ENCODE measurements at places on chromosomes 16 and 17.

- DNase-seq, result no peak
Measured at GRCh38 chr17:81076141-81076679, 41.3 kb downstream of the BAIAP2 start.

GRCh38 chr17:75317671-75318070 lies 28.4 kb upstream of the SLC25A19 start:
- no peak for DNase-seq

DNA sequence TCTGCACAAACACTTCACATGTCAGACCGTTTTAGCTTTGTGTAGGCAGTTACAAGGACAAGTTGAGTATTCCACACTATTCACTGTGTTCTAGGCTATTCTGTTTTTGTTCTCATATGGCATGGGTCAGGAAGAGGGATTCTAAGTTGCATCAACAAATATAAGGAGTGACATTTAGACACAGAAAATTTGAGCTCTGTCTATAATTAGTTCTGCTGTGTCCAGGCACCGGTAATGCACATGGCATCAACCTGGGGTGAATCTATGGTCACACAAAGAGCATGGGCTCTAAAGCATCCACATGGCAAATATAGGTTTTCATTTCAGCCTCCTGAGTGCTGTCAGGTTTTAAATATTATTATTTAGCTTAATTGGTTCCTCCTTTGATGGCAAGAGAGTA lies 130.4 kb upstream of the PMFBP1 start:
- DNase-seq, result no peak

- no peak for DNase-seq
Measured at GRCh38 chr17:59361386-59361785, 29.9 kb downstream of the YPEL2 start.

- DNase-seq, result no peak
Measured at GRCh38 chr17:64074704-64075426, 54.4 kb upstream of the ICAM2 start.

DNA sequence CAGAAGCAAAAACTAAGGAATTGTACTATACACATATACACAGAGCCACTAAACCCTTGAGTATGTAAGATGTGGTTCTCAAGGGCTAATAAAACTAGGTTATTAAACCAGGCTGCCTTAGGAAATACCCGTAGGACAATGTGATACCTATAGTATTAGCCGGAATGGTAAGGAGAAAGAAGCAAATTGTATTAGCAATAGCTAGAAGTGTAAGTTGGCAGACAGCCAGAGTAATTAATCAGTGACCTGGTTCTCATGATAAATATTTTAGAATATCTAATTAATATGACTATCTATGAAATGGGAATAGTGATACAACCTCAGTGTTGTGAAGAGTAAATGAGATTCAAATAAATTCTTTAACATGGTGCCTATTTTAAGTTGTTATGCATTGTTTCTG lies 18.6 kb downstream of the GDPD1 start:
- DNase-seq, result no peak

GRCh38 chr17:77841742-77842527 lies 116.6 kb upstream of the TNRC6C start:
- peak; percentile 89 for DNase-seq

GRCh38 chr17:3532859-3533142 lies 24.8 kb downstream of the TRPV3 start:
- DNase-seq, result no peak

GRCh38 chr17:65820811-65821210 lies 259.4 kb upstream of the AXIN2 start:
- DNase-seq, result no peak

DNA sequence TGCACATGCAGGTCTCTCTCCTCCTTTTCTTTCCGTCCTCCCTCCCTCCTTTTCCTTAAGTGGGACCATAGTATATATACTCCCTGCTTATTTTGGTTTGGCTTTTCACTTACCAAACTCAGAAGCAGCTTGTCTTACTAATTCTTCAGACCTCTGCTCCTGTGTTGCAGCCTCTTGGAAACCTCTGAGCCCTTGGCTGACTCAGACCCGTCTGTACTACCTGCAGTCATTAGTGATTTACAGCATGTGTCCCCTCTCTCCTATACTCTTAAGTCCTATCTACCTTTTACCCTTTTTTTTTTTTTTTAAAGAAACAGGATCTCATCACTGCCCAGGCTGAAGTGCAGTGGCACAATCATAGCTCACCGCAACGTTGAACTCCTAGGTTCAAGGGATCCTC lies 207.0 kb downstream of the STX8 start:
- no peak for DNase-seq

DNA sequence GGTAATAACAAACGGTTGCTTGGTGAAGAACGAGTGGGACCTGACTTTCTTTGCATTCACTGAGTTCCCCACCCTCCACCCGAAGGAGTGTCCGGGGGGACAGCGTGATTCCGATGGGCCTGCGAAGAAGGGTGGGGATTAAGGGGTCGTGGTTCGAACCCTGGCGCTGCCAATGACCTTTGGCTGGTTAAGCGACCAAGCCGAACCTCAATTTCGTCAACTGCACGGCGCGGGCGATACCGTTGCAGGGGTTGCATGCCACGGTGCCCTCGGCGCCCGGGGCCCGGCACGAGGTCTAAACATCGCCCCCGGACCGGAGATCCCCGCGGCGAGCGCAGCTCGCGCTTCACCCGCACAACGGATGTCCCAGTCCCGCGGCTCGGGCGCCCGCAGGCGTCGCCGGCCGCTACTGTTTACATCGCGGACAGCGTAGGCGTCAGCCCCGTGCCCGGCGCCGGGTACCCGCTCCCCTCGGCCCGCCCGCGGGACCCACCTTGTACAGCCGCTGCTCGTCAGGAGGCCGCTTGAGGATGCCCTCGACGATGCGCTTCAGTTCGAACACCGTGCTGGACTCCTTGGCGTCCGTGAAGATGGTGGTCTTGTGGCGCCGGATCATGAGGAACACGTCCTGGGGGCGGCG lies 460 bp downstream of the ELOB start:
- no peak for DNase-seq

DNA sequence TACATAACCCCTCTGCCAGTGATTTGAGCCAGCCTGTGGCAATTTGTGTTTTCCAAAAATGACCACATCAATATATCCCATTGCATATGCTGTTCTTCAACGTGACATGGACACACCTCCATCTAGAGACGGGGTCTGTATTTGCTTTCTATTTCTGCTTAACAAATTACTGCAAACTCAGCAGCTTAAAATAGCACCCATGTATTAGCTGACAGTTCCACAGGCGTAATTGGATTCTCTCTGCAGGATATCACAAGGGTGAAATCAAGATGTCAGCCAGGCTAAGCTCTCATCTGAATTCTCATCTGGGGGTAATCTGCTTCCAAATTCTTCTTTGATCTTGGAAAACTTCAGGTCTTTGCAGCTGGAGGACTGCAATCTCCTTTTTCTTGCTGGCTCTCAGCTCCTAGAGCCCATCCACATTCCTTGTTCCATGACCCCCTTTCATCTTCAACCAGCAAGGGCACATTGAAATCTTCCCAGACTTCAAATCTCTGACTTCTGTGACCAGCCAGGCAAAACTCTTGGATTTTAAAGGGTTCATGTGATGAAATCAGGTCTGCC lies 8.2 kb downstream of the KRT9 start:
- DNase-seq, result no peak

- no peak for DNase-seq
Measured at GRCh38 chr17:11999696-12000095, 2.4 kb upstream of the ZNF18 start.

DNA sequence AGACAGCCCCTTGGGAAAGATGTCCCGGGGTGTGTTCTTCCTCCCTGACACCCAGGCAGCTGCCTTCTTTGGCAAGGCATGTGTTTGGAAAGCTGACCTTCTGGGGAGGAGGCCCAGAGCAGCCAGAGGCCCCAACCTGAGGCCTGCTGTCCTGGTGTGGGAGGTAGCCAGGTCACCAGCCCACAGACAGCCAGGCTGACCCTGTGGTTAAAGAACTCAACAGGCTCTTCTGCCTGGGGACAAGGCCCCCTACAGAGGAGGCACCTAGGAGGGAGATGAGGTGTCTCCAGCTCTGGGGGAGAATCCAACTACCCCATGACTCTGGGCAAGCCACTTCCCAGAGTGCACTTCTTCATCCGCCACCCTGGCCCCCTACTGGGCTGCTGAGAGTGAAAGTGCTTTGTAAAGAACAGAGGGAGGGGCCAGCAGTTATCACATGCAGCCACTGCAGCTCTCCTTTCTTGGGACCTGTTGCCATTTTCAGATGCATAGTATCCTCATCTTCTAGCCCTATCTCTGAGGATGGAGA lies 13.1 kb upstream of the SREBF1 start:
- DNase-seq, result peak; percentile 71

DNA sequence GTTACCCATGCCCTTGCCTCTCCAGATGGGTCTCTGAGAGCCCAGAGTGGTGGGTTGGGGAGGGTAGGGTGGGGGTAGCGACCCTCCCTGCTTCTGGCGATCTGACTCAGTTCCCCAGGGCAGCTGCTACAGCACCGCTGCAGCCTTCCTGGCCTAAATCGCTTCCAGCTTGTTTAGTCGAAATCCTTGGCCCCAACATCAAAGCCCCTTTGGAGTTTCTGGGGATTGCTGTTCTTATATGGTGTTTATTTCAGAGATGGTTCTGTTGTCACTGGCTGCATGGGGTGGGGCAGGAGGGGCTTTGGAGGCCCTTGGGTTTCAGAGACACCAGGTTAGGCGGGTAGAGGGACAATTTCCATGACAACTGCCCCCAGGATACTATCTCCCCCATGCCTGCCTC lies 35.9 kb downstream of the FZD2 start:
- no peak for DNase-seq

DNA sequence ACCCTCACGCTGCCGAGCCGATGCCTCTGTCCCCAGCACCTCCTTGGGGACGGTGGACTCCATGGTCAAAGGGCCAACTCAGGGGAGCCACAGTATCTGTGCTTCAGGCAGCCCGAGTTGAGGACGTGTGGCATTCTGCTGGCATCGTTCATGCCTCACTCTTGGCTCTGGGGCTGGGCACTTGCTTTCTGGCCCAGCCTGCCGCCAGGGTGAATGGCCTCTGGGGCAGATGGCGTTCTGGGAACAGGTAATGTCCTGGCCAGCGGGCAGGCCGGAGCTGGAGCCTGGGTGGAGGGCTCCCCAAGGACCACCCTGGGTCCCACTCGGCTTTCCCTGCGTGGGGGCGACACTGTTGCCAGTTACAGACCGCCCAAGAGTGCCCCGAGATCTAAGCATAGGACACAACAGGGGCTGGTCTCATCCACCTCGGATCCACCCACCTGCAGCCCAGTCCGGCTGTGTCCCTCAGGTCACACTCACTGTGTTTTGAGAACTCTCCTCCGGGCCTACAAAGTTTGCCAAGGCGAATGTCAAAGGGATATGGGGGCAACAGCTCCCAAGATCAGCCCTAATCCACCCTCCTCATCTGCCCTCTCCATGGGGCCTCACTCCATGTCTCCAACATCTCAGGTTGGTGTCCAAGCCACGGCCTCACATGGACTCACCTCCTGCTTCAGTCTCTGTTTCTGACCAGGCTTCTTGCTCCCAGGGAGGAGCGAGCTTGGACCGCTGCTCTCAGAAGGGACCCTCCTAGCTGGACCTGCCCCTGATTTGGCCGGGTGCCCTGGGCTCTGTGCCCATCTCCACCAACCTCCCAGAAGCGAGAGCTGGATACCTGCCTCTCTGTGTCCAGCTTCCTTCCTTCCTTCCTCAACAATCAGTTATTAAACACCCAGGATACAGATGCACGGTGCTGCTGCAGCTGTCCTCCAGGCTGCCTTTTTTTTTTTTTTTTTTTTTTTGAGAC lies 60.8 kb downstream of the TMEM235 start:
- no peak for DNase-seq

- DNase-seq, result no peak
Measured at GRCh38 chr16:49754495-49755312, 101.2 kb downstream of the ZNF423 start.

DNA sequence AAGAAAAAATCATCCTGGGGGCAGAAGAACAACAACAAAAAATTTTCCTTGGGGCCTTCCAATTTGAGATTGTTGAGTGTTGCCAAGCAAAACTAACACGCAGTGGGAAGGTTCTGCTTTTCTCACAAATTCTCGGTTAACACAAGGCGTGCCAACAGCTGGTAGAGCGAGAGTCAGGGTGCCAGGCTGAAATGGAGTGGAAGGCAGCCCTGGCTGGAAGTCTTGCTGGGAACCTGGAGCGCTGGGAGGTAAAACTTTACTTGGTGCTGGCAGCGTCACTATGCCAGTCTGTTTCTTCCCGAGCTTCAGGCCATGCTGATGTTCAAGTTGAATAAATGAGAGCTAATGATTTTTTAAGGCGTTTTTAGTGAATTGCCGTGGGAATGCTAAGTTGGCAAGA lies 189.4 kb downstream of the WWOX start:
- DNase-seq, result no peak

DNA sequence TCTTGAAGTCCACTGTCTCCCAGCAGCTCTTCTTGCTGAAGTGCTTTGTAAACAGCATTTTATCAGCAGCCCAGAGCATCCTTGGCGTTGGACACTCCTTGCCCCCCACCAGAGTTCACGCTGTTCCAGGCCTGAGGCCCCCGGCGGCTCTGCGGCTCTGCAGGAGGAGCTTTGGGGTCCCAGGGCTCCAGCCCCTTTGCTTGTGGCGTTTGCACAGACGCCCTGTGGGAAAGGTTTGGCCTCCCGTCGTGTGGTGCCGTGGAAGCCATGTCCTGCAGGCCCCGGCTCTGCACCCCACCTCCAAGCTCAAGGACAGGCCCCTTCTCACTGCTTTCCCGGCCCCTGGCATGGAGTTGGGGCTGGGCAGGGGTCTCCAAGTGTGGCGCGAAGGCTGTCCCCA lies 14.1 kb downstream of the METRNL start:
- DNase-seq, result no peak

GRCh38 chr16:83520596-83520995 lies 287.2 kb upstream of the HSBP1 start:
- no peak for DNase-seq

- DNase-seq, result no peak
Measured at GRCh38 chr16:66342294-66342900, 24.1 kb upstream of the CDH5 start.

DNA sequence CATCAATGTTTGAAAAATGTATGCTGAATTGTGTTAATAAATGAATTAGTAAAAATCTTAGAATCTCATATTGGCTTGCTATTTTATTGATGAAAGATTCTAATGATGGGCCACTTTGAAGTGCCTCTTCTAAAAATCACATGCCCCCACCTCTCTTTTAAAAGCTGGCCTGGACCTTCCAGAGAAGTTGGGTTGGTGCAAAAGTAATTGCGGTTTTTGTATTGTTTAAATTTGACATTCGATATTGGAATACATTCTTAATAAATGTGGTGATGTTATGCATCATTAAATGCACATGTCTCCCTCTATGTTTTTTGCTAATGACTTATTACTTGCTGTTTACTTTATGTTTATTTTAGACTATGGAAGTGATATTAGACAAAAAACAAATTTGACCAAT lies 314.6 kb upstream of the C16orf82 start:
- no peak for DNase-seq
